ENCODE measurements at places on chromosomes 11 and 22. TPM values are rescaled to one million over a fixed set of nuclear protein-coding genes. Genes with fewer than 3 reads are reported as not detected.

The DRD2 gene
- 0.66 TPM for polyA plus RNA-seq

The LGR4 gene
- polyA plus RNA-seq = 53.2 TPM

The SLC22A6 gene
- polyA plus RNA-seq = not detected

The SNX32 gene
- 6.3 TPM for polyA plus RNA-seq

The TRPC6 gene
- 4.2 TPM for polyA plus RNA-seq

Measured in large intestine (tissue), 12 donors.